Immature natural killer cell (primary cell): ENCODE measurements at places on chromosomes 5 and 9. TPM values are rescaled to one million over a fixed set of nuclear protein-coding genes. Genes with fewer than 3 reads are reported as not detected.

The GAS1 gene
- polyA plus RNA-seq = 3.9 TPM

DNA sequence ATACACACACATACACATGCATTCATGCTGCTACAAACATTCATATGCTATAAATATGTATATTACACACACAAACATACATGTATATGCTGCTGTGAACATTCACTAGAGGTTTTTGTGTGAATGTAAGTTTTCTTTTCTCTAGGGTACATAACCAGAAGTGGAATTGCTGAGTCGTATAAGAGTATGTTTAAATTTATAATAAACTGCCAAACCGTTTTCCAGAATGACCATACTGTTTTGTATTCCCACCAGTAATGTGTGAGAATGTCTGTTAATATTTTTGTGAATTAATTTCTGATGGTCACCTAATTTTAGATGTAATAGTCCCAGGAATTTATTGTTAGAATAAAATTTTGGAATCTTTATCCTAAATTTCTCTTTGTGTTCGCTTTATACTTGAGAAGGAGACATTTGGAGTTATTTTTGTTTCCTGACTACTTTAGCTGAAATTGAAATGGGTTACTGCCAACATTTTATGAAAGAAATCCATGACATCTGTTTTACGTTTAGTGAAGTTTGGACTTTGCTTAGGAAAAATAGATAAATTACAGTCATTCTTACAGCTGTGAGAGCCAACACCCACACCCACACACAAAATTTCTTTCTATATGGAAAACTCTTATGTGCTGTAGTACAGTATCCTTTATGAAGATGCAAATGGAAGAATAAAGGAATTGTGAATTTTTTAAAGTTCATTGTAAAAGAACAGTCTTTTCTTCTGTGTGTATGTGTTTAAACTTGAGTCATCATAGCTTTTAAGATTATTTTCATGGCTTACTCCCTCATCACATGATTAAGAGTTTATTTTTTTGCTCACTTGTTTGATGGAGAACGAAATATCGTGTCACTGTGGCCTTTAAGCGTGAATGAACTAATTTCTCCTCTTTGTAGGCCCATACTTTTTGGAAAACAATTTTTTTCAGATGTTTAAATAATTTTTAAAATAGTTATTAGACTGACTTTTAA lies 24.3 kb downstream of the CENPP start:
- no peak for DNase-seq
- no peaks in the 10 kb centered on the region for H3K27me3 ChIP-seq

- H3K27ac ChIP-seq = no peak overlapping the region
- peaks cover 6% of the 10 kb centered on the region for H3K4me1 ChIP-seq
- no peaks in the 10 kb centered on the region for H3K36me3 ChIP-seq
- H3K4me3 ChIP-seq = no peak overlapping the region
Measured at GRCh38 chr5:1134478-1134877, 22.6 kb upstream of the SLC12A7 start.

DNA sequence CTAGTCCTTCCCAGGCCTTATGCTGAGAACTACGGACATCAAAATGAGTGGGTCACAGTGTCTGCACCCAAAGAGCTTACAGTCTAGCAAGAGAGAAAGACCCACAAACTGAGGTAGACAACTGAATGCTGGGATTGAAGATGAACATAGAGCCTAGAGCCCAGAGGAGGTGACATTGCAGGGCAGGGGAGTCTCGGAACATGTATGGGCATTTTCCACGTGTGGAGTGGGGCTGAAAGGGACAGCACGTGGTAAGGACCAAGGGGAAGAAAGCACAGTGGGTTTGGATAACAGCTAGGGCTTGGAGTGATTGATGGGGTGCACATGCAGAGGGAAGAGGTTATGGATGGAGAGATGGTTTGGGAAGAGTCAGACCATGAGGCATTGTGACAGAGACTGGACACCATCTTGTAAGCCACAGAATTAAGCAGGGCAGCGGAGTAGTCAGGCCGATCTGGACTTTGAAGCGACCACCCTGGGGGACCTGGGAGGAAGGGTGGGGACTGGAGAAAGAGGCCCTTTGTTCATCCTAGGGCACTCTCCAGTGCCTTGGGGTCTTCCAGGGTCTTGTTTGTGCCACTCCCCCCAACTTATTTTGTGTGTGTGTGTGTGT lies 47.5 kb upstream of the SH3PXD2B start:
- DNase-seq = no peak
- no peaks in the 10 kb centered on the region for H3K36me3 ChIP-seq
- no peak overlapping the region for H3K27ac ChIP-seq
- peaks cover 12% of the 10 kb centered on the region for H3K27me3 ChIP-seq
- H3K4me3 ChIP-seq = no peak overlapping the region
- peaks cover 9% of the 10 kb centered on the region for H3K4me1 ChIP-seq

The CDC25C gene
- 0.57 TPM for polyA plus RNA-seq

DNA sequence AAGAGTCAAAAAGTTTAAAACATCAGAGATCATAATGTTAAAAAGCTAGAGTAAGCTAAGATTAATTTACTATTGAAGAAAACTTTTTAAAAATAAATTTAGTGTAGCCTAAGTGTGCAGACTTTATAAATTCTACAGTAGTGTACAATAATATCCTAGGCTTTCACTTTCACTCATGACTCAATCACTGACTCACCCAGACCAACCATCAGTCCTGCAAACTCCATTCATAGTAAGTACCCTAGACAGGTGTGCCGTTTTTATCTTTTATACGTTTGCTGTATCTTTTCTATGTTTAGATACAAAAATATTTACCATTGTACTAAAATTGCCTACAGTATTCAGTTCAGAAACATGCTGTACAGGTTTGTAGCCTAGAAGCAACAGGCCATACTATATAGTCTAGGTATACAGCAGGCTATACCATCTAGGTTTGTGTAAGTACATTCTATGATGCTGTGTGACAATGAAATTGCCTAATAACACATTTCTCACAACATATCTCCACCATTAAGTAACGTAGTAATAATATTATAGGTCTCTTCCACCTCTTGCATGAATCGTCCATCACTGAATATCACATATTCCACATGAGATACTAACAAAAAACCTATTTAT lies 59.2 kb downstream of the MEGF9 start:
- peaks cover 12% of the 10 kb centered on the region for H3K4me1 ChIP-seq
- H3K27me3 ChIP-seq = no peaks in the 10 kb centered on the region
- DNase-seq = no peak

The FAM120AOS gene
- 109 TPM for polyA plus RNA-seq

- H3K27me3 ChIP-seq = peaks cover 1% of the 10 kb centered on the region
- H3K4me1 ChIP-seq = no peaks in the 10 kb centered on the region
Measured at GRCh38 chr9:130378875-130379648, 65.7 kb upstream of the ASS1 start.

The PPP3R2 gene
- polyA plus RNA-seq = not detected

DNA sequence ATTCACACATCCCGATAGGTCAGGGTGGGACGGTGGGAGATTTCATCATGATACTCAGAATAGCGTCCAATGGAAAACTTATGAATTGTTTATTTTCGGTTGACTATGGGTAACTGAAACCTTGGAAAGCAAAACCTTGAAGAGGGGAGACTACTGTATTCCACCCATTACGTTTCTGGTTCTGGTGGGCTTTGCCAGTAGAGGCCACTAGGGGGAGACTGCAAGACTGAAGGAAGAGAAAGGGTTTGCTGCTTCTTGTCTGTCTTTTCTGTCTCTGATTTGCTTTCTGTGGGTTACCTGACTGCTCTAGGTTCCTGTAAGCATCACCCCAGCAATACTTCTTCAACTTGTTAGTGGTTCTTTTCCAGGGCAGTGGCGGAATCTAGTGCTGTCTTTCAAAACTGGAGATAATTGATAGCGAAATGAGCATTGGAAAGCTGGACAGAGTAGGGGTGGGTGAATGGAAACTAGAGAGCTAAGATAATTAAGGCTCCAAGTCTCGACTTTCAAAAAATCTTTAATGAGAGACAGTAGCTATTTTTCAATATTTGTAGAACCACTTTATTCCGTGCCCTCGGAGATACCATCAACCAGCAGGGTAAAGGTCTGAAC lies 27.0 kb downstream of the GRIN3A start:
- H3K27ac ChIP-seq = no peak overlapping the region
- H3K4me1 ChIP-seq = no peaks in the 10 kb centered on the region
- H3K4me3 ChIP-seq = no peak overlapping the region
- no peaks in the 10 kb centered on the region for H3K36me3 ChIP-seq

GRCh38 chr9:6876195-6876894 lies 118.6 kb downstream of the KDM4C start:
- no peak overlapping the region for H3K4me3 ChIP-seq
- no peak for DNase-seq
- peak overlapping the region; percentile 12 for H3K27ac ChIP-seq
- H3K4me1 ChIP-seq = peaks cover 69% of the 10 kb centered on the region
- H3K27me3 ChIP-seq = peaks cover 6% of the 10 kb centered on the region

GRCh38 chr5:94245608-94246007 lies 372.8 kb downstream of the KIAA0825 start:
- H3K36me3 ChIP-seq = no peaks in the 10 kb centered on the region
- no peaks in the 10 kb centered on the region for H3K4me1 ChIP-seq
- no peak overlapping the region for H3K4me3 ChIP-seq
- no peak overlapping the region for H3K27ac ChIP-seq

DNA sequence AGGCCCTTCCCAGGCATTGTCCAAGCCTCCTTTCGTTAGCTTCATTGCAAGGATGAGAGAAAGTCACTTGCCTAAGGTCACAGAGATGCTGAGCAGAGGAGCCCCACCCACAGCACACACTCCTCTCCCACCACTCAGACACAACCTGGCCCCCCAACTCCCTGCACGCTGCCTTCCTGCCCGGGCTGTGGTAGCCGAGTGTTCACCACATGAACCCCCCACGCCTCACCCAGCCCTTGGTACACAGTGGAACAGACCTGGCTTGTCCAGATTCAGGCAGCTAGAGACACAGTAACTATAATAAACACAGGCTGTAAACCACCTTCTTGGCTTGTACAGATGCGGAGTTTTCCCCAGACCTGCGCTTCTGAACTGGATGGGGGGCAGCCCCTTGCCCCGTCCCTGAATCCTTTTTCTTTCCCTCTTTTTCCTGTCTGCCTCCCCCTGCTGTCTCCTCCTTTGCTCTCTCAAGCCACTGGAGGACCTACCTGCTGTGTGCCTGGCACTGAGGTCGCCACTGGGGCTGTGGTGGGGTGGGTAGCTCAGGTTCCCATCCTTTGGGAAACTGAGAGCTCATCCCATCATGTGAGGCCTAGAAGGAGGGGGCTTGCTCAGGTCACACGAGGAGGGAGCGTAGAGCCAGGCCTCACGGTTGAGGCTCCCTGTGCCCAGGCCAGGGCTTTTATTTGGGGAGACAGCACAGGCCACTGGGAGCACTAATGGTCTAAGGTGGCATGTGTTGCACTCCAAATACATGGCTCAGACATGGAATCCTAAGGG lies 55.7 kb upstream of the SYNPO start:
- H3K27me3 ChIP-seq = no peaks in the 10 kb centered on the region
- no peak overlapping the region for H3K27ac ChIP-seq
- H3K4me3 ChIP-seq = no peak overlapping the region
- no peaks in the 10 kb centered on the region for H3K36me3 ChIP-seq

- no peak overlapping the region for H3K27ac ChIP-seq
- no peak for DNase-seq
- H3K27me3 ChIP-seq = no peaks in the 10 kb centered on the region
- peaks cover 14% of the 10 kb centered on the region for H3K36me3 ChIP-seq
Measured at GRCh38 chr5:76688836-76689235, 27.1 kb upstream of the F2R start.

The PLPPR1 gene
- not detected for polyA plus RNA-seq

The ADAMTS19 gene
- not detected for polyA plus RNA-seq

The PITX1 gene
- polyA plus RNA-seq = not detected
